ENCODE measurements at places on chromosomes 2 and 18.

- DNase-seq = no peak
Observed at GRCh38 chr18:42178376-42179080, 223.5 kb downstream of the PIK3C3 start.

GRCh38 chr2:69279931-69280681, 106.9 kb downstream of the GFPT1 start:
- no peak for DNase-seq

DNA sequence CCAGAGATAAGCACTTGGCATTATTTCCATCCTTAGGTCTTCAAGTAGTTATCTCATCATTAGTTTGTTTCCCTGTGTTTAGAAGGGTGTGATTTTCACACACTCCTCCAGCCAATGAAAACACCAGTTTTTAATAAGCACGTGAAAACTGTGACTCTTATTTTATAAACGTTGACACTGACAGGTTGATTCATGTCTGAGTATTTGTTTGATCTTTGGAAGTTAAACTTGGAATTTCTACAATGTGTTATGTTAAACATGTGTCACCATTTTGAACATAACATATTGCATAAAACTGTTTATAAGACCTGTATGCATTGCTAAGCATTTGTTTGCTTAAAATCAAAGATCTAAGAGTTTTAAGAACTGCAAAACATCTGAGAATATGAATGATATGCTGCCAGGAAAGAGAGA, 27.6 kb downstream of the SLC40A1 start:
- no peak for DNase-seq

DNA sequence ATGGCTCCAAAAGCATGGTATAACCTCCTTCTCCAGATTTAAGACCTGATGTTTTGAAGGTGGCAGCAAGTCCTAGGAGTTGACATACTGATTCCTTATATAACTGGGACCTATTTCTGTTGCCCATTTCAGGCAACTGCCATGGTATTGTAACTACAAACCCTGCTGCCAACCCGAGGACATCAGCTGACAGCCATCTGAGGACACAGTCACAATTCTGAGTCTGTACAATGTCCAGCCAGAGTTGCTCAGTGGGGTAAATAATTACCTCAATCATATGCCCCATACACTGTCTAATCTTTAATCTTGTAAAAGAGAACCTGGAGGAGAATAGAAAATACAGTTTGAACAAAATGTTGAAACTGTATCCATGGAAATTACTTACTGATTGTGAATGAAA, 8.7 kb upstream of the GAREM2 start:
- DNase-seq = no peak

DNA sequence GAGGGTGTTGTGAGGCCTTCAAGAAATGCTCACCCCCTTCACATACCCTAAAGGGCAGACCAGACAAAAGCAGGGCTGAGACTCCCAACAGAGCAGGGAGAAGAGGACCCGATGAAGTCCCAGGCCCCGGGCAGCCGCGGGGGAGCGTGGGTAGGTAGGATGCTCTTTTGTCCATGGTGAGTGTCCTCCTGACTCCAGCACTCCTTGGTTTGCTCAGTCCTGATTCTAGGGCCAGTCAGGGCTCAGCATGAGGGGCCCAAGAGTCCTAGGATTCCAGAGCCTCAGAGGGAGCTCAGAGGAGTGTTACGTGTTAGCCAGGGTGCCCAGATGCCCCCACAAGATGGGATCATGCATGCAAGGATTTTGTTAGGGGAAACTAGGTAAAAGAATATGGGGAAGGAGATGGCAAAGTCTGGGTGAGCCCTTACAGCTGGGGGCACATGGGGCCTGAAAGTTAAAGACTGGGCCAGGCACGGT, 64.8 kb downstream of the SMAD7 start:
- no peak for DNase-seq

DNA sequence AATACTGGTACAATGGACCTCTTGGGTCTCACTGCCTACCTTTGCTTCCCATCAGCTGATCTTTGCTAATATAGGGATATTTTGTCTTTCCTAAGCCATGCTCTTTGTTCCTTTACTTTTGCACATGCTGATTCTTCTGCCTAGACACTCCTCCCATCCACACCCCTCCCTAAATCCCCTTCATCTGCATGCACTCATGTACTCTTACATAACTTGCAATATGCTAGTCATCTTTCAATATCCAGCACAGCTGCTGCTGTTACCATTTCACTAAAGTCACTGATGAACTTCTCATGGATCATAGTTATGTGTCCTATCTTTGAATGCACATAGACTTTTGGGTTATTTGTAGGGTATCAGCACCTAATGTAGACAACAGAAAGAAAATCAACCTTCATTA, 18.5 kb upstream of the DTNA start:
- DNase-seq = no peak

GRCh38 chr2:32825291-32825712, 121.5 kb upstream of the LTBP1 start:
- no peak for DNase-seq

DNA sequence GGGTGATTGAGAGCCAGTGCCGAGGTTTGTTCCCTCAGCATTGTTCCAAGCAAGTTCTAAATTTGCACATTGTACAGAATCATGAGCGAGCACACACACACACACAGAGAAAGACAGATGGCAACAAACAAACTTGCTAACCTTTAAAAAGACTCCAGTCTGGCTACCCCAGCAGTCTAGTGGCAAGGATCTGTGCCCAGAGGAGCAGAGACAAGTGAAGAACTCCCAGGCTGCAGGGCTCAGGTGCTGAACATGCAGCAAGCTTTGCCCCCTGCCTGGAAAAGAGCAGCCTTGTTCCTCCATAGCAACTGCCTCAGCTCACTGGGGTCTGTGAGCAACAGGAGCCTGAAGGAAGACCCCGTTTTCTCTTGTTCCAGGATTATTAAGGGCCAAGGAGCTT, 169.2 kb upstream of the CCDC68 start:
- DNase-seq = no peak

DNA sequence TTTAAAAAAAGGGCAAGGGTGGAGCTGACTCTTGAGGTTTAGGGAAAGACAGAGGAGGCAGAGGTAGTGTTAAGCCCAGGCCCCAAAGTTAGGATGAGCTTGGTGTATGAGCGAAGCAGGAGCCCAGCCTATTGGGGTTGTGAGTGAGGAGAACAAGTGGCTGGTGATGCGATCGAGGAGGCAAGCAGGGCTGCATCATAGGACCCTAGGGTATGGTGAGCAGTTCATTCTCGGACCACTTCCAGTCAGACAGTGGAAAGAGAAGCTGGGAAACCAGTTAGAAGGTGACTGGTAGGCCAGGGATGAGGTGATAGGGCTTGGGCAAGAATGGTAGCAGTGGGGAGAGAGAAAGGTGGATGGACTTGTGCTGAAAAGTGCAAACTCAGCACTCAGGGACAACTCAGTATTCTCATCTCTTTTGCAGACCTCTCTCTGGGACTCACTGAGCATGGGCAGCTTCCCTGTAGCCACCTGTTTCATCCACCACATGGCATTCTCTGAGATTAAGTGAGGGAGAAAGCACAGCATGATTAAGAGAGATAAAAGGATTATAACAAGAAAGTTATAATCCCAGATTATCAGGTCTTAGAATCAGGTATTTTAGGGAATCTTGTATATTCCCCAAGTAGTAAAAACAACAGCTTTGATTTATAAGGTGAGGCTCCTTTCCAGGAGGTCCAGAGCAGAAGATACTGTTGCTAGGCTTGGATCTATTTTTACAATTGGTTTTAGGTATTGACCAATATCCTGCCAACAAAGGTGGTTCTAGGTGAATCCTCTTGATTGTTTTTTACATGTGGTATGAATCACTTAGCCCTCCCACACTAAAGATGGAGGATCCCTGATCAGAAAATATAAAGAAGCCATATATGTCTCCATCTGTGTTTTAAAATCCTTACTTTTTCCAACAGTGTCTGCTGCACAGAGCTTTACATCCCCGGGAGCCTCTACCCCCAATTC, 38.3 kb downstream of the XRCC5 start:
- DNase-seq = no peak

DNA sequence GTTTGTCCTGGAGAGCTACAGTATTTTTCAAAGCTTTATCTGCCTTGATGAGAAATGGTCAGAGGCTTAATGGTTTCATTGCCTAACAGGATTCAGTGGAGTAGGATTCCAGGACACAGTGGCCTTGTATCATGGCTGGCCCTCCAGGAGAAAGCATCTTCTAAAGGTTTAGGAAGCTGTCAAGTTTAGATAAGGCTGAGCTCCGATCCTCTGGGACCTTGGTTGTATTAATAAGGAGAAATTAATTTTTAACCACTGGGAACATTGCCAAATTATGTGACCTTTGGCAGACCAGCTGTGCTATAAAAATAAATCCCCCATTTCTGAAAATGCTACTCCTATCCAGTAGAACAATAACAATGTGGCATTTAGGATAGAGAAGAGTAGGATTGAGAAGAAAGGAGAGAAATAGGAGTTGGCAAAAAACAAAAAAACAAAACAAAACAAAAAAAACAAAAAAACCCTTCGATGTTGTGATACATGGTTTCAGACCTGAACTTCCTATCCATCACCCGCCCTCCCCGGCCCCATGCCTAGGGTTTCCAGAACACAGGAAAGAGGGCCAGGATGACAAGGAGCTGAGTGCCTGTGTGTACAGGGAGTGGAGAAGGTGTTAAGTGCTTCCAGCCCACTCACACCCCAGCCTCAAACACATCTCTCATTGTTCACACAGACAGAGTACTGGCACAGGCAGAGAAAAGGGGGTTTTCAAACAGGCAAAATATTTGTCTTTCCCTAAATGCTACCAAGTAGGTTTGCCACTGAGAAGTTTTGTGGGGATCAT, 6.3 kb downstream of the NRP2 start:
- no peak for DNase-seq

GRCh38 chr2:237480988-237481525, 6.0 kb upstream of the MLPH start:
- no peak for DNase-seq

DNA sequence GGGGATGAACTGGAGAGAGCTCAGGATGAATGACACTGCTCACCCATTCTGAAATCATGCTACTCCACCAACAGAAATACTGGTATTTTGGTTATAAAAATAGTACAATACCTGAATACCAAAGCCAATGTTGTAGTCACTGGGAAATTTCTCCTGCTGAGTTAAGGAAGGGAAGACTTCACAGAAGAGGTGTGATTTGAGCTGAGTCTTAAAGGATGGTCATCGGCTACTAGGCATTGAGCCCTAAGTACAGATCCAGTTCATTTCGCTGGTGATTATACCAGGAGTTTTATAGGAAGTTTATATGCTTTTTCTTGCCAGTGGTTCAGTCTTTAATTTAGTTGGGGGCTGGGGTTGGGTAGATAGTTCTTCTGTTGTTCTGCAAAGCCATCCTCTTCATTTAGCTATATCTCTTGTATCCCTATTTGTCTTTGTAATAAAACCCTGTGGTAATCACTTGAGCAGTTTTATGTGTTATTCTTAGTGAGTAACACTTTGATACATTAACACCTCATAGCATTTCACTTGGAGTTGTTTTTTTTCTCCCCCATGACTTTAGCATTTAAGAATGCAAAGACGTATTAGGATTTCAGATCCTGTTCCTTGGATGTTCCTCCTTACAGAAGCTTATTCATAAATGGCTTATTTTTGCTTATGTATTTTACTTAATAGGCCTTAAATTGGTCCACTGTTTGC, 239.9 kb upstream of the FOSL2 start:
- DNase-seq = no peak

GRCh38 chr18:35526495-35527059, 28.8 kb upstream of the INO80C start:
- no peak for DNase-seq

DNA sequence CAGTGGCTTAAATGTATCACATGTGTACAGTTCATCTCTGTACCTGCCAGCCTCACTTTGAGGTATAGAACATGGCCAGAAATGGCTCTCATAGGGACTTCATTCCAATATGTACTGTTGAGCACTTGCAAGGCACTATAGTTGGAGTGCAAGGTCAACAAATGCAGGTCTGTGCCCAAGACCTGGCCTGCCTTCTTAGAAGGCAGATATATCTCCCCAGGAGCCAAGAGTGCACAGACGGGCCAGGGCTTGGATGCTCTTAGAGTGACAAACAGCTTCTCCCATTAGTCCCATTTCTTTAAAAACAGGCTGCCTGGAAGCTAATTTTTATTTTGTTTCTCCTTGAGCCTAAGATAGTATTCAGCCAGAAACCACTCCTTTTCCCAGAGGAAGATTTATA, 7.3 kb downstream of the TEX261 start:
- DNase-seq = no peak

DNA sequence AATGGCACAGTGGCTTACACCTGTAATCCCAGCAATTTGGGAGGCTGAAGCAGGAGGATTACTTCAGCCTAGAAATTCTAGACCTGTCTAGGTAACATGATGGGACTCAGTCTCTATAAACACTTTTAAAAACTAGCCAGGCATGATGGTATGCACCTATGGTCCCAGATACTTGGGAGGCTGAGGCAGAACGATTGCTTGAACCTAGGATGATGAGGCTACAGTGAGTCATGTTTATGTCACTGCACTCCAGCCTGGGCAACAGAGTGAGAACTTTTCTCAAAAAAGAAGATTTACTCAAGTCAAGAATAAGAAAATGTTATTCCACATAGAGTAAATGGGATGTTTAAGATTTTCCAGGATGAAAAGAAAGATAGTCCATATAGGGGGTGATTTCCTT, 158.6 kb downstream of the HNMT start:
- DNase-seq = no peak

GRCh38 chr2:174692256-174692919, 71.9 kb downstream of the CHRNA1 start:
- no peak for DNase-seq

GRCh38 chr2:196284866-196285557, 113.6 kb upstream of the STK17B start:
- DNase-seq = no peak

- DNase-seq = no peak
Observed at GRCh38 chr2:109439986-109440385, 173.8 kb downstream of the SEPTIN10 start.

DNA sequence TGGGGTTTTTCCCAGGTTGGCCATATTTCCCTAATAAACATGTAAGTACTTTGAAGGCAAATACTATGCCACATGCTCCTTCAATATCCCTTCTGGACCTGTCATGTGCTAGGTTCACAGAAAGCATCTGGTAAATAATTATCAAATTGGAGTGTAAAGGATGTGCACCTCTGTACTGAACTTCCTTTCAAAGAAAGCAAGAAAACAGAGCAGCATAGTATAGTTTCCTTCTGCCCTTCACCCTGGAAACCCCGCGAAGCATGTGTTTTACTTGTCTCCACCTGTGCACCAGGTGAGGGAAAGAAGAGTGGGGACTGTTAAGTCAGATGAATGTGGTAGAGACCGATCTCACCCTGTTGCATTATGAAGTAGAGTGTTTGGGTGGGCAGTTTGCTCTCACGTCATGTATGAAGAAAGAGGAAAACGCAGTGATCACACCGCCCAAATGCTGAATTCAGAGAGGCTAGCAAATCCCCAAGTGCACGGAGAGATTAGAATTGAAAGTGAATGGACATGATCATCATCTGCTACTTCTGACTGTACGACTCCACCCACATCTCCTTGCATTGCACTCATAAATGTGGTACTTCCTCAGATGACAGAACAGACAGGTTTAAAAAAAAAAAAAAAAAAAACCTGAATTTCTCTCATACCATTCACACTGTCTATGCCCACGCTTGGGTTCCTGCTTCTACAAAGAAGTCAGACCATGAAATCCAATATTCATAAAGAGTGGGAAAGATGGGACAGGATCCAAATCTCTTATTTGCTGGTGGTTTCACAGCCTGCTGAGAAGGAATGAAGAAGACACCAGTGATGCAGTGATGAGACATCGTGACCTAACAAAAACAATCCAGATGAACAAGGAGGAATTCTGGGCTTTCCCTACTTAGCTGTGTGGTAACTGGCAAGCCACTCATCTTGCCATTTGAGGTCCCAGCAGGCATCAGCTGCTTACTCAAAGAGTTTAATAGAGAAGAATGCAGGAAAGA, 448.6 kb downstream of the BCL11A start:
- DNase-seq = no peak
